ENCODE measurements at places on chromosomes 3 and 15. TPM values are rescaled to one million over a fixed set of nuclear protein-coding genes. Genes with fewer than 3 reads are reported as not detected.

- H3K4me1 ChIP-seq: peaks cover 32% of the 10 kb centered on the region
- H3K27me3 ChIP-seq: no peaks in the 10 kb centered on the region
- H3K4me3 ChIP-seq: no peak overlapping the region
- no peak for DNase-seq
These were observed 10.3 kb upstream of the RYK start for GRCh38 chr3:134260987-134261386.

DNA sequence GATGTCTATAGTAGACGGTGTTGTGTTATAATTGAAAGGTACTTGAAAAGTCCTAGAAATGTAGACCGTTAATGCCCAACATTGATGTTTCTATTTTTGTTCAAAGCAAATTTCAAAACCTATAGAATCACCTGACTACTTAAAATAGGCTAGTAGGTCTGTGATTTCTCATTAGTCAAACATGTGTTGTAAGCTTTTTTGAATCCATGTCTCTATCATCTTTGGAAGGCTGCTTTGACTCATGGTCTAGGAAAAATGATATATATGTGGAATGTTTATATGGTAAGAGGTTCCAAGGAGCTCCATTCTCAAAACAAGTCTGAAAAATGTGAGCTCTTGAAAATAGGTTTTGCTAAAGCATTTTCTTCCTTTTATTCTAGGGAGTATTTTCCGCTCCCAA lies 375.3 kb downstream of the LPP start:
- H3K27ac ChIP-seq: no peak overlapping the region
- no peaks in the 10 kb centered on the region for H3K4me1 ChIP-seq
- no peak overlapping the region for H3K4me3 ChIP-seq
- H3K36me3 ChIP-seq: peaks cover 10% of the 10 kb centered on the region
- no peaks in the 10 kb centered on the region for H3K27me3 ChIP-seq

DNA sequence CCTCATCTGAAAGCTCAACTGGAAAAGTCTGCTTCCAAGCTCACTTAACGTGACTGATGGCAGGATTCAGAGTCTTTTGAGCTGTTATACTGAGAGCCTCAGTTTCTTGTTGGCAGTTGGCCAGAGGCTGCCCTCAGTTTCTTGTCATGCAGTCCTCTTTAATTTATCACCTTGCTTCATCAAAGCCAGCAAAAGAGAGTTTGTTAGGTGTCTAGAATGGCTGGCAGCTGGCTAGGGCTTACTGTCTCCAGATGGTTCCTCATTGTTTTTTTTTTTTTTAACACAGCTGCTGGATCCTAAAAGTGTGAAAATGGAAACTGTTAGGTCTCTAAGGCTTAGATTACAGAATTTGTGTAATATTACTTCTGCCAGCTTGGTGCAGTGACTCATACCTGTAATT lies 310.6 kb downstream of the PDCD6IP start:
- peaks cover 24% of the 10 kb centered on the region for H3K27me3 ChIP-seq
- H3K4me1 ChIP-seq: no peaks in the 10 kb centered on the region
- no peak overlapping the region for H3K27ac ChIP-seq
- no peak for DNase-seq
- no peak overlapping the region for H3K4me3 ChIP-seq

- no peaks in the 10 kb centered on the region for H3K4me1 ChIP-seq
- no peaks in the 10 kb centered on the region for H3K27me3 ChIP-seq
- no peak overlapping the region for H3K27ac ChIP-seq
- H3K4me3 ChIP-seq: no peak overlapping the region
- no peak for DNase-seq
These were observed 110.1 kb downstream of the MAP2K5 start for GRCh38 chr15:67652586-67652985.

DNA sequence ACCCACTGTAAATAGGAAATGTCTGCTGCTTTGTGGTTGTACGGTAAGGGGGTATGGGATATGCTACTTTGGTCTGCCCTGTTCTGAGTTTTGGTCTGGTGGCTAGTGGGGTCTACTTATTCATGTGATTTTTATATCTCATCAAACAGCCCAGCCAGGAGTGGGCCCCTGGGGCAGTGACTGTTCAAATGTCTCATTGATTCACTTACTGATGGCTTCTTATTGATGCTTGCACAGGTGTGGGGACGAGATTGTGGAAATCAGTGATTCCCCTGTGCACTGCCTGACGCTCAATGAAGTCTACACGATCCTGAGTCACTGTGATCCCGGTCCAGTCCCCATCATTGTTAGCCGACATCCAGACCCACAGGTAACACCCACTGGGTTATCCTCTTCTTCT lies 38.5 kb downstream of the STARD5 start:
- no peak overlapping the region for H3K27ac ChIP-seq
- no peaks in the 10 kb centered on the region for H3K36me3 ChIP-seq
- H3K4me3 ChIP-seq: no peak overlapping the region
- no peaks in the 10 kb centered on the region for H3K4me1 ChIP-seq
- peaks cover 87% of the 10 kb centered on the region for H3K27me3 ChIP-seq
- DNase-seq: no peak

The EPB42 gene
- total RNA-seq: not detected

GRCh38 chr3:164620423-164620822 lies 457.9 kb downstream of the SI start:
- no peak overlapping the region for H3K27ac ChIP-seq
- DNase-seq: no peak
- H3K4me3 ChIP-seq: no peak overlapping the region
- H3K4me1 ChIP-seq: no peaks in the 10 kb centered on the region
- no peaks in the 10 kb centered on the region for H3K36me3 ChIP-seq

GRCh38 chr3:165755571-165755970 lies 81.7 kb downstream of the BCHE start:
- no peaks in the 10 kb centered on the region for H3K27me3 ChIP-seq
- H3K4me1 ChIP-seq: peaks cover 38% of the 10 kb centered on the region
- peak overlapping the region; percentile 15 for H3K27ac ChIP-seq
- H3K4me3 ChIP-seq: no peak overlapping the region
- DNase-seq: no peak

GRCh38 chr3:114800272-114801031 lies 346.6 kb downstream of the ZBTB20 start:
- H3K36me3 ChIP-seq: no peaks in the 10 kb centered on the region
- no peaks in the 10 kb centered on the region for H3K27me3 ChIP-seq
- H3K4me3 ChIP-seq: no peak overlapping the region
- DNase-seq: no peak
- no peak overlapping the region for H3K27ac ChIP-seq
- H3K4me1 ChIP-seq: peaks cover 12% of the 10 kb centered on the region

GRCh38 chr15:35173444-35174118 lies 88.5 kb upstream of the NANOGP8 start:
- no peaks in the 10 kb centered on the region for H3K36me3 ChIP-seq
- no peak for DNase-seq
- no peak overlapping the region for H3K4me3 ChIP-seq

GRCh38 chr15:79522656-79523055 lies 90.5 kb downstream of the MINAR1 start:
- peaks cover 45% of the 10 kb centered on the region for H3K27me3 ChIP-seq
- H3K4me1 ChIP-seq: no peaks in the 10 kb centered on the region
- no peak overlapping the region for H3K27ac ChIP-seq
- H3K4me3 ChIP-seq: no peak overlapping the region
- DNase-seq: no peak
- no peaks in the 10 kb centered on the region for H3K36me3 ChIP-seq

The EPM2AIP1 gene
- total RNA-seq: 15.6 TPM

GRCh38 chr3:192860454-192860853 lies 57.2 kb downstream of the MB21D2 start:
- no peaks in the 10 kb centered on the region for H3K4me1 ChIP-seq
- H3K36me3 ChIP-seq: no peaks in the 10 kb centered on the region
- H3K4me3 ChIP-seq: no peak overlapping the region
- DNase-seq: no peak
- no peak overlapping the region for H3K27ac ChIP-seq
- no peaks in the 10 kb centered on the region for H3K27me3 ChIP-seq

The AP3B2 gene
- 24.7 TPM for total RNA-seq

The CHRNA7 gene
- total RNA-seq: 2.0 TPM

- H3K36me3 ChIP-seq: no peaks in the 10 kb centered on the region
- H3K4me3 ChIP-seq: no peak overlapping the region
- no peak for DNase-seq
- H3K27me3 ChIP-seq: no peaks in the 10 kb centered on the region
- H3K4me1 ChIP-seq: peaks cover 15% of the 10 kb centered on the region
These were observed 36.5 kb upstream of the CBLB start for GRCh38 chr3:105905328-105905727.

The RETNLB gene
- not detected for total RNA-seq

DNA sequence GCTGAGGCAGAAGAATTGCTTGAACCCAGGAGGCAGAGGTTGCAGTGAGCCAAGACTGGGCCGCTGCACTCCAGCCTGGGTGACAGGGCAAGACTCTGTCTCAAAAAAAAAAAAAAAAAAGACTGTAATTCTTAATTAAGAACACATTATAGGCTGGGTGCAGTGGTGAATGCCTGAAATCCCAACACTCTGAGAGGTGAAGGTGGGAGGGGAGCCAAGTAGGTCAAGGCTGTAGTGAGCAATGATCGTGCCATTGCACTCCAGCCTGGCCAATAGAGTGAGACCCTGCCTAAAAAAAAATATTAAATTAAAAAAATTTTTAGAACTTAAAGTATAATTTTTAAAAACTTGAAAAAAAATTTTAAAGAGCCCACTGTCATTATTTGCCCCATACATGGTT lies 13.4 kb upstream of the ARPIN start:
- H3K27me3 ChIP-seq: no peaks in the 10 kb centered on the region
- H3K36me3 ChIP-seq: no peaks in the 10 kb centered on the region
- H3K4me3 ChIP-seq: no peak overlapping the region
- no peaks in the 10 kb centered on the region for H3K4me1 ChIP-seq
- no peak for DNase-seq

DNA sequence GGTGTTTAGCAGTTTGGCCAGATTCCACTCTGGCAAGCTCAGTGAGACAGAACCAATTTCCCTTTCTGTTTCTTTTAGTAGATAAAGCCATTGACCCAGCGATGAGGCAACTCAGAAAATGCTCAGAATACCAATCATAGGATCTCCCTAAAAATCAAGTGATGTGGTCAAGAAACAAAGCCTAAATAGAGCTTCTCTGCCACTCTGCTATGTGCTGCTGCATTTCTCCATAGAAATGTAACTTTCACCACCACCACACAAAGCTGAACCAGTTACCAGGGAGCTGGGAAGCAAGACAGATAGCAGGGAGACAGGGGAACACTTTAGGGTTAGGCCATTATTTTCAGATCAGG lies 109.8 kb downstream of the RPL22L1 start:
- H3K27ac ChIP-seq: no peak overlapping the region
- DNase-seq: no peak
- H3K36me3 ChIP-seq: no peaks in the 10 kb centered on the region
- H3K27me3 ChIP-seq: no peaks in the 10 kb centered on the region
- peaks cover 21% of the 10 kb centered on the region for H3K4me1 ChIP-seq
- H3K4me3 ChIP-seq: no peak overlapping the region

- no peak for DNase-seq
- no peak overlapping the region for H3K27ac ChIP-seq
- H3K36me3 ChIP-seq: no peaks in the 10 kb centered on the region
- no peaks in the 10 kb centered on the region for H3K27me3 ChIP-seq
- H3K4me1 ChIP-seq: no peaks in the 10 kb centered on the region
These were observed 104.4 kb upstream of the ZBTB20 start for GRCh38 chr3:115251509-115251908.

The HDC gene
- total RNA-seq: not detected

DNA sequence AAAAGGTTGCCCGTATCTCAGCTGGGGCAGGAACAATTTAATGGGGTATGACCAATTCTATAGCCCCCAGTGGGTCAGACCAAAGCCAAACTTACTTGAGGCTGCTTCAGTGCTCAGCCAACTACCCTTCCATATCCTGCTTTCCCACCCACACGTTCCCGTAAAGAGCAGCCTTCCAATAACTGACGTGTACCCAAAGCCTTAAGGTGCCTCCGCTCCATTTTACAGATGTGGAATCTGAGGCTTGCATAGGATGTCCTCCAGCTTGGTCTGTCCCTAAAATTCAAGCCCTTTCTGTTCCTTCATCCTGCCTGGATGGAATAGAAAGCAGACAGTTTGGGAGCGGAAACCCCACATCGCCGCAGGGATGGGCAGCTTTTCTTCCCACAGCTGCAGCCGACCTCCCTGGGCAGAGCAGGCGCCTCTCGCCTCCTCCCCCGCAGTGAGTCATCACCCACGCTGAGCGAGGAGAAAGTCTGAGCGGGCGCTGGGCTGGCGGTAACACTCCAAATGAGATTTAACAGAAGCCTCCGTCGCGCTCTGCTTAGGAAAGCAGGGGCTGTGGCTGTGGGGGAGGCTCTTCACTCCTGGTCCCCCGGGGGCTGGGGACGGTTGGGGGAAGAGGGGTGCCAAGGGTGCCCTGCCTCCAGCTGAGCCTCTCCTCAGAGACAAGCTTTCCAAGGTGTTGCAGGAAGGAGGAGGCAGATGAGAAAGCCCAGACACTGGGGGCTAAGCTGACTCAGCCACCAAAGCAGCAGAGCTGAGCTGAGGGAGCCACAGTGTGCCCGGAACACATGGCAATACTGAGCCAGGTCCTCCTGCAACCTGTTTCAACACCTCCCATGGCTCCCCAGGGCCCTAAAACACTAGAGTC lies 57.8 kb upstream of the HRH1 start:
- peaks cover 7% of the 10 kb centered on the region for H3K4me1 ChIP-seq
- H3K27me3 ChIP-seq: no peaks in the 10 kb centered on the region
- no peak overlapping the region for H3K27ac ChIP-seq
- H3K4me3 ChIP-seq: peak overlapping the region; percentile 61
- peak; percentile 71 for DNase-seq

The INSYN1 gene
- total RNA-seq: not detected

- H3K27me3 ChIP-seq: peaks cover 28% of the 10 kb centered on the region
- no peak overlapping the region for H3K4me3 ChIP-seq
- no peak for DNase-seq
- H3K4me1 ChIP-seq: no peaks in the 10 kb centered on the region
- no peak overlapping the region for H3K27ac ChIP-seq
These were observed 22.5 kb downstream of the CHST14 start for GRCh38 chr15:40493089-40493840.

The IFRD2 gene
- total RNA-seq: 121 TPM

The PTX3 gene
- 1.8 TPM for total RNA-seq

GRCh38 chr15:101810456-101810855 lies 1.5 kb upstream of the OR4F15 start:
- no peak overlapping the region for H3K27ac ChIP-seq
- DNase-seq: no peak
- H3K4me3 ChIP-seq: no peak overlapping the region
- no peaks in the 10 kb centered on the region for H3K4me1 ChIP-seq

The GOLGA8Q gene
- not detected for total RNA-seq

GRCh38 chr3:11508346-11509172 lies 135.2 kb downstream of the VGLL4 start:
- DNase-seq: no peak
- H3K27ac ChIP-seq: no peak overlapping the region
- peaks cover 16% of the 10 kb centered on the region for H3K4me1 ChIP-seq
- H3K27me3 ChIP-seq: no peaks in the 10 kb centered on the region

The SKOR1 gene
- total RNA-seq: 0.27 TPM

The DUOXA2 gene
- total RNA-seq: not detected

DNA sequence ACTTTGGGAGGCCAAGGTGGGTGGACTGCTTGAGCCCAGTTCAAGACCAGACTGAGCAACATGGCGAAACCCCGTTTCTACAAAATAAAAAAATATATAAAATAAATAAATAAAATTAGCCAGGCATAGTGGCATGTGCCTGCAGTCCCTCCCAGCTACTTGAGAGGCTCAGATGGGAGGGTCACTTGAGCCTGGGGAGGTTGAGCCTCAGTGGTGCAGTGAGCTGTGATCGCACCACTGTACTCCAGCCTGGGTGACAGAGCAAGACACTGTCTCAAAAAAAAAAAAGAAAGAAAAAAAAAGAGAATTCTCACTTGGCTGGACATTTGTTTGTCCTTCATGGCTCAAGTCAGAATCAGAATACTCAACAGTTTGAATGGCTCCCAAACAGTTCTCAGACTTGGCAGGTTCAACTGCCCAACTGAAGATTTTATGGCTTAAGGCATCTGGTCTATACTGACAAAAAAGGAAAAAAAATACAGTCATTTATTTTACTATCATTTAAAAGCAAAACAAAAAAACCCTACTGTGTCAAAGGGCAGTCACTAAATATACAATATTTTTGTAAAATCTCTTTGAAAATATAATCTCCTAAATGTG lies 106.6 kb downstream of the FBXL22 start:
- no peak overlapping the region for H3K27ac ChIP-seq
- no peaks in the 10 kb centered on the region for H3K27me3 ChIP-seq
- no peaks in the 10 kb centered on the region for H3K4me1 ChIP-seq
